ENCODE measurements at places on chromosomes 2 and 18.

- DNase-seq = peak; percentile 67
Observed at GRCh38 chr2:56008661-56009431, 85.3 kb upstream of the EFEMP1 start.

GRCh38 chr18:8454136-8454535 is 155.1 kb upstream of the RAB12 start:
- no peak for DNase-seq

- DNase-seq = no peak
Observed at GRCh38 chr2:166451468-166451867, 42.6 kb downstream of the SCN7A start.

DNA sequence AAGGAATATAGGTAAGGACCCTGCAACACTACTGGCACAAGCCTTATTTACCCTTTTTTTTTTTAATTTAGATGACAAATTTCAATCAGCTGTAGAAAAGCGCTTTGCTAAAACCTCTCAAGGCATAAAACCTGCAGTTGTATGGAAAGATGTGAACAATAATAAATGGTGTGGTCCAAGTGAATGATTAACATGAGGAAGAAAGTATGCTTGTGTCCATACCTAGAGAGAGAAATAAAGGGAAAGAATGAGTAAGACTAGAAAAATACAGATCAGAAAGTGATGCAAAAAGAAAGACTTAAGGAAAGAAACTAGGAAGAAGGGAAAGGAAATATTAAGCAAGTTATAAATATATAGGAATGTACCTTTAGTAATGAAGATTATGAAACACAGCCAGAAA is 119.2 kb upstream of the SCN7A start:
- no peak for DNase-seq

GRCh38 chr2:159179696-159180095 is 106.8 kb downstream of the WDSUB1 start:
- no peak for DNase-seq

DNA sequence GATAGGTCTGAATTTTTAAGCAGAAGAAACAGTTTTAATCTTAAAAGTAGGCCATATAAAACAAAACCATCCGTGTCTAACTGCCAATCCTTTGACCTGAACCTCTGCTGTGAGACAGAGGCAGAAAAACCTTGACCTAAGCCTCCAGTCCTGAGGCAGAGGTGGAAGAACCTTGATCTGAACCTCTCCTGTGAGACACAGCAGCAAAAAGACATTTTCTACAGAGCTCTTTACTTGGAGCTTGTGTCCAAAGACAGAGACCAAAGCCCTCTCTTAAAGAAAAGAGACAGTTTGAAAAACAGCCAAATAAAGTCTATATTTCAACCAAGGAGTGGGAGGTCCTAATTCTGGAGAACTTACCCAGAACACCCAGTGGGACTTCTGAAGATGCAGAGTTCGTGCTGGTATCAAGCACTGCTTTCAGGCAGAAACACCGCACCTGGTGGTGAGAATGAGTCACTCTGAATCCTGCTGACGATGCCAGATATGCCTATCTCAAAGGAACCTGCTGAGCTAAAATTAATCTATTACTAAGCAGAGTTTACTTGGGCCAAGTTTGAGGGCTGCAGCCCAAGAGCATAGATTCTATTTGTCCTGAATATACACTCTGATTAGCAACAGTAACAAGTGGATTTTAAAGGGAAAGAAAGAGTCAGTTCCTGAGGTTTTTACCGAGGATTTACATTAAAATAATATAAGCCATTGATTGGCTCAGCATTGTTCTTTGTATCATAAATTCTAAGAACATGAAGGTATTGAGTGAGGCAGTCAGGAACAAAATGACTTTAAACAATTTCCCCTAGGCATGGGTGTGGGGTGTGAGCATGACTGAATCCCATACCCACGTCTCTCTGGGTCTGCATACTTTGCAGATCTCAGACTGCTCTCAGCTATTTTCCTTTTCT is 806.4 kb downstream of the TRIB2 start:
- no peak for DNase-seq

DNA sequence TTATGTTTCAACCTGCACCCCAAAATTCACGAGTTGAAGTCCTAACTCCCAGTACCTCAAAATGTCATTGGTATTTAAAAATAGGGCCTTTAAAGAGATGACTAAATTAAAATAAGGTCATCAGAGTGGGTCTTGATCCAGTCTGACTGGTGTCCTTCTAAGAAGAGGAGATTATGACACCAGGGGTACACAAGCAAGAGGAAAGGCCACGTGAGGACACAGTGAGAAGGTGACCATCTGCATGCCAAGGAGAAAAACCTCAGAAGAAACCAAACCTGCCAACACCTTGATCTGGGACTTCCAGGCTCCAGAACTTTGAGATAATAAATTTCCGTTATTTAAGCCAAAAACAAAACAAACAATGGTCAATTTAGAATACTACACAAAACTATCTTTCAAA is 22.6 kb downstream of the ROCK2 start:
- no peak for DNase-seq

- no peak for DNase-seq
Observed at GRCh38 chr18:9710037-9710436, 1.9 kb downstream of the RAB31 start.

DNA sequence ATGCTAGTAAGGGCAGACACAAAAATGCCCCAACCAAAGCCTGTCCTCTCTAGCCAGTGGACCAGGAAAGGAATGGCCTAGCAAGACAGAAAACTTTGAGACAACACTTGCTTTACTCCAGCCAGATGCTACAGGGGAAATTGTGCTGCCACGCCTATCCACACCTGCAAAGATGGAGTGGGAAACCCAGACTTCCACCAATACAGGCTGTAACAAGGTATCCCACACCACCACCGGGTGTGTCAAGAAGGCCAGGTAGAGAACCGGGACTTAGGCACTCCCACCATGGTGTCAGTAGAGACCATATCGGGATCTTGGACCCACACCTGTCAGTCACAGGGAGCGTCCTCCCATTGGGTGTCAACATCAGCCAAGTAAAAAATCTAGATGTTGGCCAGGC is 16.2 kb upstream of the ESPNL start:
- no peak for DNase-seq

DNA sequence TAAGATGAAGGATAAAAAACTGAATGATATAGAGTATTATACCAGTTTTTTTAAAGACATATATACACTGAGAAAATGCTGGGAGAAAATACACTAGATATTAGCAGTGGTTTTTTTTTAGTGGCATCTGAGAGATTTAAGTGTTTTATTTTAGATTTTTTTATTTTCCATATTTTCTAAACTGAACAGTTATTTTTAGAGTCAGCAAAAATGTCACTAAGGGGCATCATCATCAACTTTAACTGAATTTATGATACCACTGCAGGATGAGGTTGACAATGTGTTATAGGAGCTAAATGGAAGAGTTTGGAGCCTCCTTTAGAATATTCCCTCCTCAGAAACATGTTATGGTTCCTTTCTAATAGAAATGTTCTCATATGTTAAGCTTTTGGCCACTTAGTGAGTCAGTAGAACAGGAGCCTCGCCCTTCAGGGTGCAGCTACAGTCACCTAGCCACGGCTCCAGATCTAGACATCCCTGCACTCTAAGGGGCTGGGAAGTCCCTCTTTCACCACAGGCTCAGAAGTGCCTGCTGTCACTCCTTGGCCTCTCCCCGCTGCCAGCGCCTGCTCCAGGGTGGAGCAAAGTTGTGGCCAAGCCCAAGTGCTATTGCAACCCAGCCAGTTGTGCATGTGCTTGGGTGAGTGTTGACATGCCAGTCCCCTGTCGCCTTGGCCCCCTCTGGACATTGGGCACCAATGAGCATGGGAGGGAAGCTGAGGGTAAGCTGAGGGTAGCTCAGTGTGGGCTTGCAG is 210.7 kb upstream of the RASGRP3 start:
- DNase-seq = no peak

DNA sequence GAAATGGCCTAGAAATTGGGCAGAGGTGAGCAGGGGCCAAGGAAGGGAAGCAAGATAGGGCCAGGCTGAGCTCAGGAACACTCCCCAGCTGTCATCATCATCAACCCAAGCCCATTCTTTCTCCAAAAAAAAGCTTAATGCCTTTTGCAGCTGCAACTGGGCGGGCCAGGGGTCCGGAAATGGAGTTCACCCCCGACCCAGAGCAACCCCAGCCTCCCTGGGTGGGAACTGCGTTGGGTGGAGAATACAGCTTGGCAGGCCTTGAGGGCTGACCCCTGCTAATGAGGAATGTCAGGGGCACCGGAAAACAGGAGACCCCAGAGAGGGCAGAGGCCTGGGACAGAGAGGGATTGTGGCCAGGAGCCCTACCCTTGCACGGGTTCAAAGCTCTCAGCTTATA is 64.8 kb downstream of the TNS1 start:
- DNase-seq = no peak

- DNase-seq = no peak
Observed at GRCh38 chr2:140597836-140598235, 1533.0 kb downstream of the LRP1B start.

DNA sequence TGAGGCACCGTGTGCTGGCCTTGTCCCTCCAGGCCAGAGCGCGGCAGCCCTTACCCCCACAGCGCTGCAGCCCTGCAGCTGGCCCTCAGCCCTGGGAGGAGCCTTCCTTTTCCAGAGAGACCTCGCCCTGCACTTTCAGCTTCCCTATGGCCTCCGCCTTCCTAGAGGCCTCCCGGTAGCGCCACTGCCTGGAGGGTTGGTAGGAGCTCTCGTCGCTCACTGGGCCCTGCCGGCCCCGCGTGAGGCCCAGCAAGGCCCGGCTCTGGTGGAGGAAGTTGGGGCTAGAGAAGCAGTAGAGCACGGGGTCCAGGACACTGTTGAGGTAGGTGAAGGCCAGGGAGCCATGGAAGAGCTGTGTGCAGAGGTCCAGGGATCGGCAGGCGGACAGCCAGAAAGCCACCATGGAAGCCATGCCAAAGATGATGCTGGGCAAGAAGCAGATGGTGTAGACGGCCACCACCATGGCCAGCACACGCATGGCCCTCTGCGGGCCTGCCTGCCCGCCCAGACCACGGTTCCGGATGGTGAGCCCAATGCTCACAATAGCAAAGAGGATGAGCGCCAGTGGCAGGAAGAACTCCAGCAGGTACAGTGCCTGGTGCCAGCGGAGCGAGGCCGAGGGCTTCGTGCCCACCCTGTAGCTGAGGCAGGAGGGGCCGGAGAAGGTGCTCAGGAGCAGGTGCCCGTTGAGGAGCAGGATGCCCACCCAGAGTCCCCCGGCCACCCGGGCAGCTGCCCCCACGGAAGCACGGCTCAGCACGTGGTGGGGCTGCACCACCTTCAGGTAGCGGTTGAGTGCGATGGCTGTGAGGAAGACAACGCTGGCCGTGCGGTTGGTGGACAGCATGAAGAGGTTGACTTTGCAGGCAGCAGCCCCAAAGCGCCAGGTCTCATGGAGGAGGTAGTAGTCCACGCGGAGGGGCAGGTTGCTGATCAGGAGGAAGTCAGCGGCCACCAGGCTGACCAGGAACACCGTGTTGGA is 821 bp downstream of the OXER1 start:
- no peak for DNase-seq

DNA sequence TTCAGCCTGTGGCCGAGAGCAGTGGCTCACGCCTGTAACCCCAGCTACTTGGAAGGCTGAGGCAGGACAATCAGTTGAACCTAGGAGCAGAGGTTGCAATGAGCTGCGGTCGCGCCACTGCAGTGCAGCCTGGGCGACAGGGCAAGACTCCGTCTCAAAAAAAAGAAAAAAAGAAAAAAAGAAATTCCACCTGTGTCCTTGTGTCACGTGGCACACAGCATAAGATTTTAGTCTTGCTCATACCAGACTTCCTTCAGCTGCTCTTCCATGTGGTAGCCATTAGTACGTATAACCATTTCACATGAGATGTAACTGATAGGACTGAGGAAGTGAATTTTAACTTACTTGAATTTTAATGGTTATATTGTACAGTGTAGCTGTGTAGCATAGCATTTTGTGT is 4.0 kb downstream of the NOP58 start:
- DNase-seq = no peak

DNA sequence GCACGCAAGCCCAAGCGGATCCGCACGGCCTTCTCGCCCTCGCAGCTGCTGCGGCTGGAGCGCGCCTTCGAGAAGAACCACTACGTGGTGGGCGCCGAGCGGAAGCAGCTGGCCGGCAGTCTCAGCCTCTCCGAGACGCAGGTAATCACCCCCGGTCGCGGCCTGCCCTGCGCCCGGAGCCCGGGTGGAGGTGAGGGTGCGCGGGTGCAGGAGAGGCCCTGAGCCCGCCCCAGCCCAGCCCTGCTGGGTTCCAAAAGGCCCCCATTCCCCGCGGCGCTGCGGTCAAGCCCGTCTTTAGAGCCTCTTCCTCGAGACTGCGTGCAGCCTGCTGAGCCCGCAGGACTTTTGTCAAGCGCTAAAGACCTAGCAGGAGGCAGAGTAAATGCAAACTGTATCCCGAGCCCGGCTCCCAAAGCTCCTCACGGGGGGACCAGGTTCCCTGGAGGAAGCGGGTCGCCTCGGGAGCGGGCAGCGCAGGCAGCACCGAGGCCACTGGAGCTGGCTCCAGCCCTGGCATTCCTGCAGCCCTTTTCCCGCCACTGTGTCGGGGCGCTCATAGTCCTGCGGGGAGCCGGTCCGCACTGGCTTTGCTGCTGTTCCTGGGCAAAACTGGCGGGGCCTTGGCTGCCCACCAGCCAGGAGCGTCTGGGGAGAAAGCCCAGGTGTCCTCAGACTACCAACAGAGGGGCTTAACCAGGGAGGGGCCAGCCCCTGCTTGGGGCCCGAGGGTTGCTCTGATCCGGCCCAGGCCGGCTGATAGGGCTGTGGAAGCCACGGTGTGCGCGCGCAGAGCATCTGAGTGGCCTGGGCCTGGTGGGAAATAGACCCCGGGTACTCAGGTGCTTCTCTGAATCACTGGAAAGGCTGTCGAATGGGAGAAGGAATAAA is 7.3 kb downstream of the EMX1 start:
- no peak for DNase-seq

GRCh38 chr2:11546072-11546471 is 12.2 kb downstream of the GREB1 start:
- no peak for DNase-seq
